ENCODE measurements at places on chromosomes 3 and 15. TPM values are rescaled to one million over a fixed set of nuclear protein-coding genes. Genes with fewer than 3 reads are reported as not detected.

Gene LMAN1L
- total RNA-seq, result 0.64 TPM

Gene FAM107A
- total RNA-seq, result not detected

Gene COL6A5
- total RNA-seq, result not detected

Gene CRYGS
- 5.4 TPM for total RNA-seq

Gene CHRNA5
- total RNA-seq, result 3.8 TPM

Gene IL12A
- 4.3 TPM for total RNA-seq

Gene FOXB1
- 1.6 TPM for total RNA-seq

Gene STRIT1
- not detected for total RNA-seq

Data from T-helper 2 cell treated with Interferon-gamma antibody and Interleukin-4, amounts not matched to agents 100 ng/mL and 5 ng/mL, for 36 hours (primary cell).